ENCODE measurements at places on chromosomes 1 and 21. TPM values are rescaled to one million over a fixed set of nuclear protein-coding genes. Genes with fewer than 3 reads are reported as not detected.

FCGR1A gene
- total RNA-seq: 23.8 TPM

GJA5 gene
- total RNA-seq: 32.5 TPM

TFF3 gene
- 0.48 TPM for total RNA-seq

OR2T35 gene
- 7.2 TPM for total RNA-seq

SLC9C2 gene
- 1.7 TPM for total RNA-seq

PAQR6 gene
- not detected for total RNA-seq

All from umbilical cord (tissue), 2 donors.